ENCODE measurements at places on chromosomes 3 and 15. TPM values are rescaled to one million over a fixed set of nuclear protein-coding genes. Genes with fewer than 3 reads are reported as not detected.

Gene BAHD1
- 9.3 TPM for total RNA-seq

Gene MASP1
- total RNA-seq: 26.5 TPM

Gene SATB1
- 44.9 TPM for total RNA-seq

Gene MYLK
- 57.6 TPM for total RNA-seq

Gene SIDT1
- total RNA-seq: 4.4 TPM

Gene TM4SF1
- 191 TPM for total RNA-seq

Gene DZIP1L
- total RNA-seq: 23.9 TPM

Gene NTRK3
- total RNA-seq: 7.2 TPM

Gene TRPM1
- total RNA-seq: 3.5 TPM

Gene VGLL4
- 63.2 TPM for total RNA-seq

Gene SERINC4
- 0.10 TPM for total RNA-seq

Gene LSAMP
- 7.9 TPM for total RNA-seq

Gene C3orf70
- total RNA-seq: 6.5 TPM

Gene CHRNA5
- total RNA-seq: 0.39 TPM

Gene CDHR4
- not detected for total RNA-seq

Gene GHSR
- total RNA-seq: not detected

Gene PARP15
- total RNA-seq: 0.99 TPM

Gene IDH2
- total RNA-seq: 77.6 TPM

Gene PLA2G4E
- total RNA-seq: 33.8 TPM

Gene SLC12A1
- total RNA-seq: not detected

Gene C3orf22
- not detected for total RNA-seq

Gene XYLB
- 5.6 TPM for total RNA-seq

Gene UBA7
- total RNA-seq: 16.3 TPM
